ENCODE measurements at places on chromosomes 13 and 19.

GRCh38 chr19:1252221-1252820 lies 3.9 kb downstream of the MIDN start:
- DNase-seq, result no peak

- no peak for DNase-seq
Observed at GRCh38 chr13:52835071-52835839, 13.2 kb downstream of the PCDH8 start.

GRCh38 chr19:2726904-2727639 lies 5.9 kb upstream of the DIRAS1 start:
- DNase-seq, result no peak

DNA sequence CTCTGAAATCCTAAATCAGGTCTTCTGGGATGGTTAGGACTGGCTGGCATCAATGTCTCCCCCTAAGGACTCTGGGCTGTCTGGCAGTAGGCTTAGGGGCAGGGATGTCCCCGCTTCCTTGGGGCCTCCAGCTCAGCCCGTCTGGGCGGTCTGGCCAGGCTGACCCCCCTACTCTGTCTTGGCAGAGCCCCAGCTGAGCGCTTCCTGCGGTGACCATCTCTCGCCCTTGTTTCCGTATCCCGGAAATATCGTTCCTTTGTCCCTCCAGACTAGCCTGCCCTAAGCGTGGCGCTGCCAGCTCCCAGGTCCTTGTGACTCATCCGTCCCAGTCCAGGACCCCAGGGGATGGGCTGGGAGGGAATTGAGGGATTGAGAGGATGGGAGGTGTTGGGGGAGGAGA lies 11.3 kb downstream of the GTPBP3 start:
- no peak for DNase-seq

- DNase-seq, result no peak
Observed at GRCh38 chr13:41494202-41494601, 36.9 kb downstream of the RGCC start.

DNA sequence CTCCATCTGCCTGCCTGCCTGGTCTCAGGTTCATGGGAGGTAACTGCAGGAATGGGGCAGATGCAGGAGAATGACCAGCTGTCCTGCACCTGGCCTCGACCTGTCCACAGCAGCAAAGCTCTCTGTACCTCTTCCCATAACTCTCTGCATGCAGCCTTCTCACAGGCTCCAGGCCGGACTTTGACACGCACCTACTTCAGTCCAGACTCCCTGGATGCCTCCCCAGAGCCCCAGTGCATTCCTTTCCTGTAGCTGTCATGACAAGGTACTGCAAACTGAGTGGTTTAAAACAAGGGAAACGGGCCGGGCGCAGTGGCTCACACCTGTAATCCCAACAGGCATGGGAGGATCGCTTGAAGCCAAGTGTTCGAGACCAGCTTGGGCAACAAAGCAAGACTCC lies 3.3 kb downstream of the NANOS2 start:
- no peak for DNase-seq

- DNase-seq, result no peak
Observed at GRCh38 chr13:106424805-106425204, 110.7 kb downstream of the EFNB2 start.

DNA sequence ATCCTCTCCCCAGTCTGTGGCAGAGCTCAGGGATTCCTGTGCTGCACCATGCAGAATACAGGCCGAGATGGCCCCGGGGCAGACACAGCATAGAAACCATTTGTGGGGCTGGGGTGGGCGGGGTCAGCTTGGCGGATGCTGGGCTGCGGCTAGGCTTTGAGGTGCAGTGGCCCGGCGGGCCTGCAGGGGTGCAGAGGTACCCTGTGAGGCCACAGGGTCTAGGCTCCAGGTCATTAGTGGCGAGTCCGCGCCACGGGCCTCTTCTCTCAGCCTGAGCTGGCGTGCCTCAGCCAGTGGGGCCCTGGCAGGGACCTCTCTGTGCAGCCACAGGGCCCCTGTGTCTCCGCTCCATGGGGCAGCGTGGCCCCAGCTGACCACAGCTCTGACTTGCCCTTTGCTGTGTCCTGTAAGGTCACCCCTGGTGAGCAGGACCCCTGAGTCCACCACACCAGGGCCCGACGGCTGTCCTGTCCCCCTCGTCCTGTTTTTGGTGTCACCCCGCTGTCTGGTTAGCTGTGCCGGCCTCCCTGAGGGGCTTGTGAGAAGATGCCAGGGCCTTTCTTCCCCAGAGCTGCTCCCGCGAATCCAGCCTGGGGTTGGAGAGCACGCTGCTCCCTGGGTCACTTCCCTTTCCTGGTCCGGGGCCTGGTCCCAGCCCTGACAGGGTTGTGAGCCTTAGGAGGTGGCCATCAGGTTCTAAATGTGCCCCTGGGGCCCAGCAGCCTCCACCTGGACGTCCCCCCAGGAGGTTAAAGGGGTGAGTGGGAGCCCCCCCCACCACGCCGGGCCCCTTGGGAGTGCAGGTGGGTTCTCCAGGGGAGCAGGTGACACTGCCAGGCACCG lies 12.1 kb downstream of the KDM4B start:
- no peak for DNase-seq

DNA sequence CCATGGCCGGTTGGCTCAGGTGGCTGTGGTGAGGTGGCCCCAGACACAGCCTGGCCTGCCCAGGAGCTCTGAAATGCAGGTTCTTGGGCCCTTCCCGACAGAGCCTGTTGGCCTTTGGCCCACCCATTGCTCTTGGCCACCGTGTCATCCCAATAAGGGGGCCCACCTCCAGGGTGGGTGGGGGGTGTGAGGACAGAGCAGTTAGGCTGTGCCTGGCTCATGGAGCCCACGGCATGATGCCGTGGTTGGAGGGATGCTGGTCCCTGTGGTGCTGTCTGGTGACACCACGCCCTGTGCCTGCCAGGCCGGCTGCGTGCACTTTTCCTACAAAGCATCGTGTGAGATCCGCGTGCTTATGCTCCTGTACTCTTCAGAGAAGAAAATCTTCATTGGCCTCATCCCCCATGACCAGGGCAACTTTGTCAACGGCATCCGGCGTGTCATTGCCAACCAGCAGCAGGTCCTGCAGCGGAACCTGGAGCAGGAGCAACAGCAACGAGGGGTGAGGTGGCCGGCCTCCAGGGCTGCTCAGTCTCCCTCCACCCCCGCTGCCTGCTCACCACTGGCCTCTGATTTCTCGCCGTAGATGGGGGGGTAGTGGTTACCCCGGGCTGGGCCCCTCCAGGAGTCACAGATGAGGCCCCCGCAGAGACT lies 7.6 kb downstream of the PNKP start:
- no peak for DNase-seq

DNA sequence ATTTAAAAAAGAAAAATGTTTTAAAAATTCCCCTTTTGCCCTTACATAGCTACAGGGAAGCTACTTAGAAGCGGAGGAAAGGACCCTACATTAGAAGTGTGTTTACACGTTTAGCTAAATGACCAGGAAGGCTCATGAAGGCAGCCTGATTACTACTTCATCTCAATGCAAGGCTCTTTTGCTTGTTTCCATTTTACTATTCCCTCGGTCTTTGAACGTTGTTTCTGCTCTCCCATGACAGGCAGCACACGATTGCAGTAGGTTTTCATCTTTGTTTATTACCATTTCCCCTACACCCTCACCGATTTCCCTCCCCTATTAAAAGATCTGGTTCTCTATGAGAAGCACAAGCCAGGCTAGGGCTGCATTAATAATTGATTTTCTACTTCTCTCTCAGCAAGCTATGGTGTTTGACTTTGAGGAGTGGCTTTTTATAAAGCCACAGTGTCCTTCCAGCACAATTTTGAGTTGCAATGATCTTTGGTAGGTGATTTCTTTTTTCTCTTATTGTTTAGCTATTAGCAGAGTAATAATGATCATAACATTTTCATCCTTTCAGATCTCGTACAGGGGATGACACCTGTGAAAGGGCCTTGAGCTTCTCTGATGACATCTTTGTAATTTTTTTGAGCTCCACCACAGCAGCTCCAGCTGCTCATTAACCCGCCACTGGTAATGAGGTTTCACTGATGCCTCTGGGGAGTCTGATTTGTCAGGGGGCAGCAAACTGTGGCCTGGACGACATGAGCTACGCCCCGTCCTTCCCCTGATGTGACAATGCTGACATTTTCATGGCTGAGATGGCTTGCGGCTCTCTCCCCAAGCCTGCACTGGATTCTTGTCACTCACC lies 670.3 kb downstream of the UQCRFS1 start:
- no peak for DNase-seq

DNA sequence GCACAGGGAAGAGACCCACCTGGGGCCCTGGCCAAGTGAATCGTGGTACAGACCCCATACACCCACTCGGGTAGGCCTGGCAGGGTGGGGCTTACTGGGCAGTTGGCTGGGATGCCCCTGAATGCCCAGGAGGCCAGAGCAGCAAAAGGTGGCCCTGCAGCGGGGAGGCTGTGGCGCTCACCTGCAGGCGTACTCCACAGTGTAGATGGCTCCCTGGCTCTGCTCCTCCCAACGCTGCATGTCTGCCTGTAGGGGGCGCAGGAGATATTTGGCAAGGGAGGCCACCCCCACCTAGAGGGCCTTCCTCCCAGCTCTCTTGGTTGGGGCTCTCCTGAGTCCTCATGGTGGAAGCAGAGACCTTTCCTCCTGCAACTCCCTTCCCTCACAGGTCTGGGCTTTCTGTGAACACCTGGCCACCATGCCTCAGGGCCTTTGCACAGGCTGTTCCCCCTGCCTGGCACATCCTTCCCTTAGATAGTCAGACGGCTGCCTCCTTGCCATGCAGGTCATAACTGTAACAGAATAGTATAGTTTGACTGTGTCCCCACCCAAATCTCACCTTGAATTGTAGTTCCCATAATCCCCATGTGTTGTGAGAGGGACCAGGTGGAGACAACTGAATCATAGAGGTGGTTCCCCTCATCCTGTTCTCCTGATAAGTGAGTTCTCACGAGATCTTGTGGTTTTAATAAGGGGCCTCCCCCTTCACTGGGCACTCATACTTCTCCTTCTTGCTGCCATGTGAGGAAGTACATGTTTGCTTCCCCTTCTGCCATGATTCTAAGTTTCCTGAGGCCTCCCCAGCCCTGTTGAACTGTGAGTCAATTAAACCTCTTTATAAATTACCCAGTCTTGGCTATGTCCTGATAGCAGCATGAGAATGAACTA lies 5.9 kb downstream of the BORCS8 start:
- no peak for DNase-seq

GRCh38 chr19:3434630-3435553 lies 45.4 kb downstream of the SMIM24 start:
- peak; percentile 82 for DNase-seq

GRCh38 chr19:3229346-3229743 lies 4.9 kb downstream of the CELF5 start:
- no peak for DNase-seq

DNA sequence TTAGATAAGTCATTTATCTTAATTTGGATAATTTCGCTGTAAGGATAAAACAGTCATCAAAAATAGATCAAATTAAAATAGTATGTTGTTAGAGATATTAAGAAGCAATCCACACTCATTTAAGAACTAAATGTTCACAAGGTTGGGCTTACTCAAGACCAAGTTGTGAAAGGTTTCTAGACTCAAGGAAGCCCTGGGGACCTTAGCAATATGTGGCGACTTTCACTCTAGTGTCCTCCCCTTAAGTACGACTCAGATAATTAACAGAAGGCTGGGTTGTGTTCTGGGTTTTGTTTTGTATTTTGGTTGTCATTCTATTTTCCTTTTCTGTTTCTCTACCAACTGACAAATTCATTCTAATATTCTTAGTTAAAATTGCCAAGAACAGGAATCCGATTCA lies 1008.0 kb downstream of the PCDH9 start:
- no peak for DNase-seq

GRCh38 chr19:30930941-30931706 lies 418.1 kb downstream of the TSHZ3 start:
- no peak for DNase-seq

DNA sequence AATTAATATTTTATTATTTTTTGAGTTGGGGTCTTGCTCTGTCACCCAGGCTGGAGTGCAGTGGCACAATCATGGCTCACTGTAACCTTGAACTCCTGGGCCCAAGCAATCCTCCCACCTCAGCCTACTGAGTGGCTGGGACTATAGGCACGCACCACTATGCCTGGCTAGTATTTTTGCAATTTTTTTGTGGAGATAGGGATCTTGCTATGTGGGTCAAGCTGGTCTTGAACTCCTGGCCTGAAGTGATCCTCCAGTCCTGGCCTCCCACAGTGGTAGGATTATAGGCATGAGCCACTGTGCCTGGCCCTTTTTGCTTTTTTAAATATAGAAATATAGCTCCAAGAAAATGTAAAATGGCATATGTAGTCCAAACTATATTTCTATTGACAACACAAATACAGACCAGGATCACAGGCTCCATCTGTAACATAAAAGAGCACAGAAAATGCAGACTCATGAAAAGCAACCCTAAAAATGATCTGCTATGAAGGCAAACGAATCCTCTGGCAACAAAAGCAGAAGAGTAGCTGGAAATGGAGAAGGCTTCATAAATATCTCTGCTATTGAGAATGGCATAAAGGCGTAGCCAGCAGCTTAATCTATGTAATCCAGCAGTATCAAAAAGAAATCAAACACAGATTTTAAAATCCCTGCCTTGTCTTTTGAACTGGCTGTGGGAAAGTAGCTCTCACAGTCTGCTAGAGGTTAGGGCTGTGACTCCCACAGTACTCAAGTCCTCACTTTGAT lies 200.6 kb downstream of the LHFPL6 start:
- no peak for DNase-seq
